ENCODE measurements at places on chromosomes 13 and 19.
A peak's percentile ranks its signal among the peaks of the same experiment; 100 is the strongest.

DNA sequence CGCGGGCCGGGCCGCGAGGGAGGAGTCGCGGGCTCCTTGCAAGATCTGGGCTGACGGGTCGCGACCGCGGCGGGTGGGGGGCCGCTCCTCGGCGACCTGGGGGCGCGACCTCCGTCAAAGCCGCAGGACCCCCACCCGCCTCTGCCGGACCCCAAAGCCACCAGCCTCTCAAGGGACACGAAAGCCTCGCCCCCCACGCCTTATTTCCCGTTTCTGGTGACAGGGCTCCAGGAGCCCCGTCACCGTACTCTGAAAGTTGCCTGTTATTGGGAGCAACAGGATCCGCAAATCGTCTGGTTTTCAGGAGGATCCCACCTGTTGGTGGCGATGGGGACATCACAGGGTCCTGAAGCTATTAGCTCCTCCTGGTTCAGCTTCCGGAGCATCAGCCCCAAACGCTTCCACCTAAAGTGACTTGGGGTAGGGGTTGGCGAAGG is 530 bp downstream of the MAU2 start:
- no peak for DNase-seq

- peak; percentile 84 for DNase-seq
These were observed 2.2 kb upstream of the TNFSF9 start for GRCh38 chr19:6528544-6529121.

- peak; percentile 95 for DNase-seq
These were observed 4.0 kb downstream of the SPPL2B start for GRCh38 chr19:2332341-2333026.

DNA sequence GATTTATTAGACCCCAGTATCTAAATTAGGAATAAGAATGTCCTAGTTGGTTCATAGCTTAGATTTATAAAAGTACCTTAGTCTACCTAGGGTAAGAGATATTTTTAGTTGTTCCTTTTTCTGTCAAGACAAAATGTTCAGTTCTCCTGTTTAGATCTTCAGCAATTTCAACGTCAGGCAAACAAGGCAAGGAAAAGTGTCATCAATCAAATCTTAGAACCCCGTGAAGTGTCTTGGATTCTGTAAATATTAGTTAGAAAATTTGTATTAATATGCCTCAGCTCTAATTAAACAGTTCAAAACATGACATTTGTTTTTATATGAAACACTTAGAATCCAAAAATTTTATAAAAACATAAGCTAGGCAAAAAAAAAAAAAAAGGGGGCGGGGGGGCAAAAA is 296.6 kb downstream of the PCDH9 start:
- no peak for DNase-seq

- no peak for DNase-seq
These were observed 155.3 kb upstream of the ZNF507 start for GRCh38 chr19:32189956-32190706.

DNA sequence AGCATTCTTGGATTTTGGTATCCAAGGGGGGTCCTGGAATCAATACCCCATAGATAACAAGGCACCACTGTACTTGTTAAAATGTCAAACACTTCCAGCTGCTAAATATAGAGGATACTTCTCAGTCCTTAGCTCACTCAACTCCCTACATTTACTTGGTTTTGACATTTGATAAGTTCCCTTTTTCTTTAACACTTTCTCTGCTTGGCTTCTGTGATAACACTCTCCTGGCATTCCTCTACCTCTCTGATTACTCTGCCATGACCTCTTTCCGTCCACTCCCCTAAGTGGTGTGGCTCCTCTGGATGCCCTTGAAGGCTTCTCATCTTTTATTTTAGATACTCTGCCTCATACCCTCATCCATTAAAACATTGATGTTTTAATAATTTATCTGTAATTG is 65.2 kb downstream of the MICU2 start:
- no peak for DNase-seq

DNA sequence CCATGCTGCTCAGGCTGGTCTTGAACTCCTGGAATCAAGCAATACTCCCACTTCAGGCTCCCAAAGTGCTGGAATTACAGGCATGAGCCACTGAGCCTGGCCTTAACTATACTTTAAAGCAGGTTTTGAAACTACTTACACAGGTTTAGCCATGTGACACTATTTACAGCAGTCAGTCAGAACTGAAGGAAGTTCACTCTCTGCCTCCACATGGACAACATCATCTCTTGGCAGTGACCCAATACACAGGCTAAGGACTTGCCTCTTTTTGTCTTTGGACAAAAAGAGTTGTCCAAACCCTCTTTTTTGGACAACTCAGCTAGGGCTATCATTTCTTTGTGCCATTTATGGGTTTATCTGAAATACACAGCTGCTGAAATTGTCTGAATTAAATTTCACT is 89.0 kb upstream of the CLDN10 start:
- no peak for DNase-seq

DNA sequence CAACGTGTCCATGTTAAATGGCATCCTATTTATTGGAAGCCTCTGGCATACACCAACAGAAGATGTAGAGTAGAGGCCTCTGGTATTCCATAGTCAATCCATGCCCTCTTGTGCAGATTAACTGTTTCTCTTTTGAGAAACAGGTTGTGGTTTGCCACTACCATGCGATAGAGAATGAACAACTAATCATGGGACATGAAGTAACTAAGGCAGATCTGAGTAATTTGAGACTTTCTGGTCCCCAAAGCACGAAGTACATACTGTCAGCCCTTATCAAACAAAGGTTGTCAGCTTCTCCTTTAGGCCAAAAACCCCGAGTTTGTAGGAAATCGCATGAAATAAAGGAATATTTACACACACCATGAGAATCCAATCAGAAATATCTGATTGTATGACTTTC is 3.6 kb downstream of the ZNF121 start:
- no peak for DNase-seq

- DNase-seq: no peak
These were observed 13.6 kb downstream of the POLR2E start for GRCh38 chr19:1081301-1082164.

GRCh38 chr19:49442771-49443365 is 1.5 kb upstream of the SLC17A7 start:
- peak; percentile 66 for DNase-seq

DNA sequence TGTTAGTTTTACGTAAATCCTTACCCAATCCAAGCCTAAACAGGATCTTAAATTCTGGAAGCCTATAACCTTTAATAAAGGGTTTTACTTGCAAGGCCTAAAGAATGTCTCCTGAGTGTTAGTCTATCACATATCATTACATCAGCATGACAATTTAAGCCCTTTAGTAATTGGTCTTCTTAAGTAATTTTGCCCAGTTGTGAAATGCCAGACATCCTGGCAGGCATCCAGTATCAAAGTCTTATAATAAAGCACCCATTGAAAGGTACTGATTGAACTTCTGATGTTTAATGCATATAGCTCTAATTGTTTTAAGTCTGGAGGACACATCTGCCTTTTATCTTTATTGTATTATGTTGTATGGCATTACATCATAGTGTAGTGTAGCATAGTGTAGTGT is 1078.9 kb downstream of the SLITRK1 start:
- no peak for DNase-seq

GRCh38 chr19:4258181-4258580 is 11.3 kb downstream of the YJU2 start:
- no peak for DNase-seq

- no peak for DNase-seq
These were observed 19.2 kb upstream of the LPAR6 start for GRCh38 chr13:48431987-48432615.

DNA sequence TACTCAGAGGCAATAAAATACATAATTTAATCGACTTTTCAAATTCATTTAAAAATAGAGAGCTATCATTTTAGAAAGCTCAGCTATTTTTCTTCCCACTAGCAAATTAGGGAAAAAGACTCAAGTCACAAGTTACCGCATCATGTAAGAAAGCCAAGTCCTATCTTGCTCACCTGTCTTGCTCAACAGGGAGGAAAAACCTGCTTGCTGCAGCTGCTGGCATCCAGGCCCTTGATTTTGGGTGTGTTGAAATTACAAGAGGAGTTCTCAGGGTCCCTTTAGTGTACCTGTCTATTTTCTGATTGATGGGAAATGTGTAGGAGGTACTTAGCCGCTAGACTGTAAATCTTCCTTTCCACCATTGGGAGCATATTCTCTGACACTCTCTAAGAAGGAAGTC is 22.2 kb downstream of the SLC10A2 start:
- DNase-seq: no peak

DNA sequence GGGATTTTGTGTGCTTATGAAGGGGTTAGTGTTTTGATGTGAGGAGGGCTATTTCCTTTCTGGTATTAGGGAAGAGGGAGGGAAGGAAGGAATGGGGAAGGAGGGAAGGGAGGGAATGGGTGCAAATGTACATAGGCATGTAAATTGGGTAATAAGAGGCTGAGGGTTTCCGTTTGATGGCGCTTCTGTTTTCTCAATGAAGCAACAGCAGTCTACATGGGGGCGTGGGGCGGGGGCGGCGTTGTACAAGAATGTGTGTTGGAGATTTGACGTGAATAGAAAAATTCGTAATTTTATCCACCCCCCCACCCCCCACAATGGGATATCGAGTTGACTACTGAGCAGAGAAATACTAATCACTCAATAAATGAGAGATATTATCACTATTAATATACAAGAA is 52.5 kb downstream of the PDS5B start:
- DNase-seq: no peak

GRCh38 chr19:52176574-52176973 is 5.2 kb upstream of the ZNF836 start:
- no peak for DNase-seq

- DNase-seq: peak; percentile 23
These were observed 14.7 kb downstream of the C13orf46 start for GRCh38 chr13:113959198-113959597.

- no peak for DNase-seq
These were observed 8.6 kb upstream of the PIK3R2 start for GRCh38 chr19:18144361-18144760.

- DNase-seq: no peak
These were observed 50.6 kb downstream of the KLF5 start for GRCh38 chr13:73109288-73109899.

DNA sequence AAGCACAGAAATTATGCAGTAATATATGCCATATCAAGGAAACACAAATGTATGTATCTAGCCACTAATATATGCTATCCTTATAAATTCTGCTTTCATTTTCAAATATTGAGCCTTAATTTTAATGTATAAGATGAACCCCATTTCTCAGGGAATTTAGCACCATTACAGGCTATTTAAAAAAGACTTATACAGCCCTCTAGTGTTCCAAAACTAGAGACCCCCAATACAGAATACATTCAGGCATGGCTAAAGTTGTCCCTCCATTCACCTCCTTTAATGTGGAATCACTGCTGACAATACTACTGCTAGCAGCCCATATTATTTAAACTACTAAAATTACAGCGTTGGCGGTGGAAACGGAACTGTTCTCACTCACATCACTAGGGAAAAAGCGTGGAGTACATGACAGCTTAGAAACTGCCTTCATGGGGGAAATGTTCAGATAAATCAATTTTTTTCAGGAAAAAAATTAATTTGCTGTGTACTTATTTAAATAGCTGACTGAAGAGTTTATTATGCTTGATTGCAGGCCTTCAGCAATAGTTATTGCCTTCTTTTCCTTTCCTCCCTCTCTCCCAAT is 541.0 kb downstream of the PCDH9 start:
- peak; percentile 55 for DNase-seq

DNA sequence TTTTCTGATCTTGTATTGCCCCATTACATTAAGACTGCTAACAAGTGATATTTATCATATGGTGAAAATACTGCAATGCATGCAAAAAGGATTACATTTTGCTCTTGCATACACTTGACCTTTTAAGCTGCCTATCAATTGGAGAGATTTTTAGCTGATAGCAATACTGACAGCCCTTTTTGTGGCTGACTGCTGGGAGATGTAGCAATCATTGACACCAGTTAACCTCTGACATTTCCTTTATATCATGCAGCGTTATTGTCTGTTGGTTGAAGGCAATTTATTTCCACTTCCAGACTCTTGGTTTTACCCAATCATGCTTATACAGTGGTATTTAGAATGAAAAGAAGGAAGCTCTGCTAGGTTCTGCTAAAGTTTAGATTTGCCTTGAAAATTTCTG is 364.0 kb downstream of the LMO7 start:
- no peak for DNase-seq

GRCh38 chr19:55407800-55408532 is 378 bp upstream of the UBE2S start:
- peak; percentile 99 for DNase-seq

- DNase-seq: peak; percentile 78
These were observed 13.0 kb downstream of the PGLYRP1 start for GRCh38 chr19:46009530-46010510.

DNA sequence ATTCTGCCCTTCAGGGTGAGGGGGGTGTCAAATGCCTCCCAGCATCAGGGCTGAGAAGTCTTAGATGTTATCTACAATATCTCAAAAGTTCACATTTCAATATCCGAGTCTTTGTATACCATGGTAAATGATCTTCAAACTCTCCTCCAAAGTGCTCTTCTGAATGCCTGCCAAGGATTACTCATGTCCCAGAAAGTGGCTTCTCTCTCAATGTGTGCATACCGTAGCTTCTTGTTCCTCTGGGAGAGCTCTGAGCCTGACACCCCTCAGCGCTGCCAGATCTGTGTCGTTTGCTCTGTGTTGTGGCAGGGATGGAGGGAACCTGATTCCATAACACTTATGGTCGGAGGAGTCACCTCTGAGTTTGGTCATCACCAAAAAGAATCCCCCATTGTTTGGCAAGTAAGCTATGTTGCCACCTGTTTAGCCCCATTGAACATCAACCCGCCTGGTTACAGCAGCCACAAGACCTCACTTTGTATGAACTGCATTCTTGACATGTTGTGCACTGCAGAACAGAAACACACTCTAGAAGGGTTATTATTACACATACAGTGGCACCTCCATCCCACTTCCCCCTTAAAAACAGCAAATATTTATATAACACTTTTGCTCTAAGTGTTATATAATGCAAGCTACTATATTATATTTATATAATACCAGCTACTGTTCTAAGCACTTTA is 163.1 kb upstream of the MIR17HG start:
- DNase-seq: no peak

GRCh38 chr13:33787051-33787591 is 30.8 kb upstream of the RFC3 start:
- peak; percentile 71 for DNase-seq

- DNase-seq: no peak
These were observed 26.9 kb downstream of the PCCA start for GRCh38 chr13:100115693-100116254.

DNA sequence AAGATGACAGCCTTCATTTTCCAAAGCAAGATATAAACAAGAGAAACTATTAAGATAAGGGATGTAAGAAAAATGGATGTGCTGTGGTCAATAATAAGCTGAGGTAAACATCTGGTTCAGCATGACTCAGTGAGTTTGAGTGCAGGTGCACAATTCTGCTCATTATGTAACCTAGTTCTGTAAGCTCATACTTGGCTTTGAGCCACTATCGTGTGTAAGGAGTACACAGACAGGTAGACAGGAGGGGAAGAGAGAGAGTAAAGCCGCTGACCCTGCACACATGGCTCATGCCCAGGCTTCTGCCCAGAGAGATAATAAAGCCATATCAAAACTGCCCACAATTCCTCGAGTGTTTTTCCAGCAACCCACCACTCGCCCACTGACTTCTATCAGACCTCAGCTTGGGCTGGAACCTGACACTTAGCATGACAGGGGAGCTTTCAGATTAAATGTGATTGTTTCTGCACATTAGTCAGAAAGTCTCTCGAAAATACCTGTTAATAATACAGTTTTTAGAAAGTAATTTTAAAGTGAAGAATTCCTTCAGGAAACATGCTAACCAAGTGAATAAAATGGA is 51.7 kb downstream of the ZNF91 start:
- DNase-seq: peak; percentile 20

- no peak for DNase-seq
These were observed 21.0 kb upstream of the RNF17 start for GRCh38 chr13:24742977-24743376.

- no peak for DNase-seq
These were observed 54.6 kb downstream of the RYR1 start for GRCh38 chr19:38488096-38488495.
